ENCODE measurements at places on chromosomes 3 and 15.
A peak's percentile ranks its signal among the peaks of the same experiment; 100 is the strongest.

DNA sequence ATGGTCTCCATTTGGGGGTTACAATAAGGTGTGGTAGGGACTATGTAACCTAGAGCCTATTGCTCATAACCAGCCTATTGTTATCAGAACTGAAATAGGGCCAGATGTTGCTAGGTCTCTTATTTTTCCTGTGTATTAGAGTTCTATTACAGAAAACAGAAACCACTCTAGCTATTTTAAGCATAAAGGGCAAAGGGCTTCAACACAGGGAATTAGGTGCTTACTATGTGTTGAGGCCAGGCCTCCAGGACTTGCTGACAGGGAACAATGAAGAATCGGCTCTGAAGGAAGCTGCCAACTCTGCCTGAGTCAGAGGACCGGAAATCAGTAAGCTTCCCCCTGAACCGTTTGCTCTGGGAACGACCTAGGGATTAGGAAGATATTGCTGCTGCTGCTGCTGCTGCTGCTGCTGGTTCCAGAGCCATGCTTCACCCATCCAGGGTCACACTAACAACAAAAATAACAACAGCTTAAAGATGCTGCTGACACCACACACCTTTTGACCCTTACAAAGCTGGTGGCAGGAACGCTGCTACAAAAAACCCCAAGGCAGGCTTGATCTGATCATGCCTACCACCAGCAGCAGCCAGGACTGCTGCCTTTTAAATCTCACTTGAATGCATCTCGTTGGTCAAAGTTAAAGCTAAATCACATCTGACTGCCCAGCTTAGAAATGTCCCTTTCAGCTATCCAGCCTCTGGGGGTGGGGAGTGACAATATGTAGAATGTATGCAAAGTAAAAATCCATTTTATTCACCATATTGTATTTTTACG lies 276.9 kb upstream of the IL12A start:
- DNase-seq: no peak

- no peak for DNase-seq
These were observed 34.4 kb downstream of the GLCE start for GRCh38 chr15:69194854-69195253.

DNA sequence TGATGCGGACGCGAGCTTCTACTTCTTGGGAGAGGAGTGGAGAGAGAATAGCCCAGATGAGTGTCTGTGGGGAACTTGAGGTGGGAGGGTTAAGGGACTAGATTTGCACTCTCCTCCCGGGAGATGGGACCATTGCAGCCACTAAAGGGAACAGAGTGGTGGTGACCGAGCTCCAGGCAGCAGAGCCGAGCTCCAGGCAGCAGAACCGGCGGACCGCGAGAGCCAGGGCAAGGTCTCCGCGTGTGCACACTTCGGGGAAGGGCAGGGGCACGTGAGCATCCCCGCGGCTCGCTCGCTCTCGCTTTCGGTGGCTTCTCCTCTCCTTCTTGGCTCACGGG lies 1.1 kb downstream of the IGDCC3 start:
- DNase-seq: no peak

- peak; percentile 49 for DNase-seq
These were observed 39.3 kb downstream of the OXNAD1 start for GRCh38 chr3:16304061-16305010.

GRCh38 chr15:68797191-68797590 lies 23.5 kb downstream of the ANP32A start:
- peak; percentile 59 for DNase-seq

- DNase-seq: no peak
These were observed 981.2 kb downstream of the NSUN3 start for GRCh38 chr3:95044101-95044500.

GRCh38 chr15:95875121-95875643 lies 455.3 kb upstream of the NR2F2 start:
- no peak for DNase-seq

DNA sequence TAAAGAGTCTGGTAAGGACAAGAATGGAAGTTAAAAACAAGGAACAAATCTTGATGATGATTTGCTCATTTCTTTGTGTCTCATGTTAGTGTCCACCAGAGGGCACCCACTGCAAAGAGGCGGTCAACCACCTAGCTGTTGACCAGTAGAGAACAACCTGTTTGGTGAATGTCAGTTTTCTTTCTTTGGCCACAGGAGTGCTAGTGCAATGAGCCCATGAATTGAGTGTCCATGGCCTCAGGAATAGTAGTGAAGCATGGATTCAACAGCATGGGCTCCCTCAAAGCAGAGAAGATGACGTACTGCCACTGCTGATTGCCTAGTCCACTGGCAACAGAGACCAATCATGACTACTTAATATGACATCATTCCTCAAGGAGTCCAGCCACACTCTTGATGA lies 10.7 kb upstream of the CNTN6 start:
- no peak for DNase-seq

GRCh38 chr3:2099028-2099671 lies 484 bp downstream of the CNTN4 start:
- DNase-seq: no peak

DNA sequence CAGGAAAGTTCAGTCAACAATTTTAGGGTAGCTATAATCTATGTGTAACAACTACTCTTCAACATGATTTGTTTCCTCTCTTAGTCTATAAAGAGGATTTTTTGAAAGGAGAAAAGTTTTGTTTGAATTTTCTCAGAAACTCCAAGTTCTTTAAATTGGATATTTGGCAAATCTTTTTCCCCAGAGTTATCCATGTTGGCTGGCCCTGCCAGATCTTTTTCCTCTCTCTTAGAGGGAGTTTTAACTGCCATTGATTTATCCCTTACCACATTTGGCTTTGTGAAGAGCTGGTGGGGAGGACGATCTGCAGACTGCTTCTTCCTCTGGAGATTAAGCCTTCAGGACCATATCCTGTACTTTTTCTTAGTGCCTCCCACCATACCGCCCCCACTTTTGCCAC lies 64.9 kb upstream of the ROPN1 start:
- no peak for DNase-seq

- no peak for DNase-seq
These were observed 79.1 kb upstream of the TUSC7 start for GRCh38 chr3:116630494-116630893.

DNA sequence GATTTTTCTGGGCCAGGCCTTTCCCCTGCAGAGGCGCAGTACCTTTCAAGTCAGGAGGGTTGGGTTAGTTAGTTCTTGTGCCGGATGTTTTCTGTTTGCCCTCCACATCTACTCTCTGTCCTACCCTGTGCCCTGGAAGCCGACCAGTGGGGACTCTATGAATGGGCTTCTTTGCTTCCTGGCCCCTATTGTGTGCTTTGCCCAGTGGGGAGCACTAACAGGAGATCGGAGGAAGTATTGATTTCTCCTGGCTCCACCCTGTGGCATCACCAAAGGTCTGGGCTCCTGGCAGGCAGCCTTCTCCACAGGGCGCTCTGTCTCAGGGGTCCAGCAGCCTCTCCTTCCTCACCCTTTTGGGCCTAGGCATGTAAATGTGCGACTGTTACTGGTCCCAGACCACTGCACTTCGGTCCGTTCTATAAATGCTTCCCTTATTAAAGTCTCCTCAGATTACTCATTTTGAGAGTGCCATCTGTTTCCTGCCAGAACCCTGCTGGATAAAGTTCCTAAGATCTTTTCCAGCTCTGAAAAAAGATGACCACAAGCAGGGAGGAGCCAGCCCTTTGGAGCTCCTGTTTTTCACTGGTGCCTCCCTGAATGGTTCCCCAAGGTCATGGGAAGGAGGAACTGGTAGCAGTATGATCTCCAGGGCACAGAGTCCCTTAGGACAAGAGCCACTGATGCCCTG lies 44.5 kb downstream of the CTDSPL start:
- no peak for DNase-seq

GRCh38 chr3:194278186-194278845 lies 72.8 kb downstream of the CPN2 start:
- no peak for DNase-seq

DNA sequence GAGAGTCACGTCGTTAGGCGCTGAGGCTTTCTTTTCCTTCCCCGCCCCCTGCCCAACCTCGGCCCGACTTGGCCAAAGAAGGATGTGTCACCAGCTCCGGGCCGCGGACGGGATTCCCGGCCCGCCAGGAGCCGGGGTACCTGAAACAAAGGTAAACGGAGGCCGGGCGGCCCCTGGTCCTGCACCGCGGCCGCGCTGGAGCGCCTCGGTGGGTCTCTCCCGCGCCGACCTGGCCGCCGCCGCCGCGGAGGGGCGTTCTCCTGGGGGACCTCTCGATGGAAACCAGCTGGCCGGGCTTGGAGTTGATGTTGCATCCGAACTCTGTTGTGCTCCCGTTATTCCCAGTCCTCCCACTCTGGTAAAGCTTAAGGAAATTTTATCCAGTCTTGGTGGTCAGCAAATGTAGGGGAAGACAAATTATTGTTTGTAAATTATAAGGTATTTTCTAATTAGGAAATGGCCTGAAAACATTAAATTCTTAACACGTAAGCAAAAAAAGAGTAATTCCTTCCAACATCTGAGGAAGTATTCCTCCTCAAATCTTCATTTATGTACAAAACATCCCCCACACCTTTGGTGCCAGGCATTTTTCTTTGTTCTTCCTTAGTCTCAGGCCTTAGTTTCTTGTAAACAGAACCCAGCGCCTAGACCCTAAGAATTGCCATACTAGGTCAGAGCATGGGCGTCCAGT lies 888 bp downstream of the PPP2R3A start:
- DNase-seq: no peak

GRCh38 chr15:68852461-68852860 lies 31.8 kb upstream of the ANP32A start:
- no peak for DNase-seq

- DNase-seq: no peak
These were observed 88.1 kb downstream of the ADAMTS17 start for GRCh38 chr15:100253640-100254039.

GRCh38 chr3:157408499-157409149 lies 28.0 kb upstream of the PTX3 start:
- no peak for DNase-seq

DNA sequence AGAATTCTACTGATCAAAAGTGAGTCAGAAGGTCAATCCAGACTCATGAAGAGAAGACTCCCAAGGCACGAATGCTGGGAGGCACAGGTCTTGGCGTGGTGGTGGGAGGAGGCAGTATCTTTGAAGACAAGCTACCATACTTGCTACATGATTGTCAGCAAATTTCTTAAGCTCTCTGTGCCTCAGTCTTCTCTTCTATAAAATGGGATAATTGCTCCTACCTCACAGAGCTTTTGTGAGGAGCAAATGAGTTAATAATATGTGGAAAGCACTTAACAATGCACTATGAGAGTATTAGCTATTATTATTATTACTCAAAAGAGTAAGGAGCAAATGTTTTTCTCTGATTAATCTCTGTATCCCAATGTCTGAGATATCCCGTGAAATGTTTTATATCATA lies 36.2 kb downstream of the EHD4 start:
- DNase-seq: peak; percentile 46

- no peak for DNase-seq
These were observed 7.6 kb upstream of the LRRC2 start for GRCh38 chr3:46573701-46574100.

DNA sequence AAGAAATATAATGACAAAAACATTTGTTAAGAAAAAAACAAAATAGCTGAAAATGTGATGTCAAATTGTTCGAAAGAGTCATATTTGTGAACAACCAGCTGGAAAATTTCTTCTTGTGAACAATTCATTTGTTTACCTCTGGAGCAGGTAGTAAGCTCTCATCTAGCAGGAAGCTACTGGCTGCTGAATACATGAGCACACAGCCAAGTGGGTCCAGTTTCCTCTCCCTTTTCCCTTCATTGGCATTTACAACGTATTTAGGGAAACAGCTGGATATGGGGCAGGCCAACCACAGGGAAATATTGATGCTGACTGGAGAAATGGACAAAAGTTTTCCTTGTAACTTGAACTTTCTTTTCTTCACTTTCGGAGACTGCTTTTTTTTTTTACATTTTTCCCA lies 1354.7 kb upstream of the EPHA6 start:
- DNase-seq: no peak

DNA sequence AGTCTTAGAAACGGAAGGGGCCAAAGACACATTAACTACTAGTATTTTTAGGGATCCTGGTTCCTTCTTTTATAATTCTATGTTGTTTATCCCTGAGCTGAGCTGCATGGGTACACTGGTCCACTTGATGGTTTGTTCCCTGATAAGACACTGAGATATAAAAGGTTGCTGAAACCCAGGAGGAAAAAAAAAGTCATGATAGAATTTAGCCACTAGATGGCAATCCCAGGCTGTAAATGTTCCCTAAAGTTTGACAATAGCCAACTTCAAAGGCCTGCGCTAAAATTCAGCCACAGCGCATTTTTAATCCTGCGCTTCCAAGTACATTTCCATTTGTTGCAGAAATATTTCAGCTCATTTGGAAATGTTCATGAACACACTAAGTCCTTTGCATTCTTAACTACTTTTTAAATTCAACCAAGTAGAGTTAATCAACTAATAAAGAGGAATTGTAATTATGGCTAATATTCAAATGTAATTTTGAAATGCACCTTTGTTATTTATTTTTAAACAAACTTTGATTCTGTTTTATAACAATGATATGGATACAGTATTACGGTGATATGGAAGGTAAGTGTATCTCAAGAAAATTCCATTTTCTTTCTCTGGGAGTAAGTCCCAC lies 249.3 kb upstream of the FEZF2 start:
- DNase-seq: no peak

GRCh38 chr3:104297617-104298016 lies 1069.1 kb upstream of the ALCAM start:
- no peak for DNase-seq

DNA sequence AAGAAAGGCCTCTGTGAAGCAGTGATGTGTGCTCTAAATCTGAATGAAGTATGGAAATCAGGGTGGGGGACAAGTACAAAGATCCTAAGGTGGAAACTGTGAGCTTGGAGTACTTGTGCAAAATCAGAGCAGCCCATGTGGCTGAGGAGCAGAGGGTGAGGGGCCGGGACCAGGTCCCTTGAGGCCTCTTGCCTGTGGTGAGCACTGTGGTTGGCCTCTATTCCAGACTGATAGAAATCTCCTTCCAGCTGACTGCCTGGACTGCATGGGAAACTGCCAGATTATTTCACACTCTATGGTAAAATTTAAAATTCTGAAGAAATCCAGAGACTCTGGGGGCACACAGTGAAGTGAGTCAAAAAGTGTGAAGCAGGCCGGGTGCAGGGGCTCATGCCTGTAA lies 81.4 kb downstream of the TM4SF4 start:
- no peak for DNase-seq

DNA sequence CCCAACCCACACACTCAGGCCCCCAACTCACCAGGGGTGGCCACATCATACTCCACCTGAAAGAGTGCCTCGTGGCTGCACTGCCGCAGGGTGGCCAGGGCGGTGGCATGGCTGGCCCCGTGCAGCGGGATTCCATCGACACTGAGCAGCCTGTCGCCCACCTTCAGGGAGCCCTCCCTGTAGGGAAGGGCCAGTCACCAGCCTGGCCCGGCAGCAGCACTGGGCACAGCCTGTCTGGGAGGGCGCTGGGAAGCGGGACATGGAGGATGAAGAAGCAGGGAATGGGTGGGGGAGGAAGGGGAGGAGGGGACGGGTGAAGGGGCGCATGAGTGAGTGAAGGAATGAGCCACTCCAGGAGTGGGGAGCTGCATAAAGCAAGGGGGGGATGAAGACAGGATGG lies 18.5 kb downstream of the GRIP2 start:
- DNase-seq: no peak

- DNase-seq: no peak
These were observed 150.8 kb downstream of the LEKR1 start for GRCh38 chr3:156976933-156977332.

GRCh38 chr15:81101894-81102815 lies 31.9 kb upstream of the CFAP161 start:
- DNase-seq: no peak

Measured in activated CD4-positive, alpha-beta memory T cell treated with anti-CD3 and anti-CD28 coated beads for 36 hours (primary cell).